OCI-LY7 (cell line): ENCODE measurements at places on chromosomes 1 and 21.

DNA sequence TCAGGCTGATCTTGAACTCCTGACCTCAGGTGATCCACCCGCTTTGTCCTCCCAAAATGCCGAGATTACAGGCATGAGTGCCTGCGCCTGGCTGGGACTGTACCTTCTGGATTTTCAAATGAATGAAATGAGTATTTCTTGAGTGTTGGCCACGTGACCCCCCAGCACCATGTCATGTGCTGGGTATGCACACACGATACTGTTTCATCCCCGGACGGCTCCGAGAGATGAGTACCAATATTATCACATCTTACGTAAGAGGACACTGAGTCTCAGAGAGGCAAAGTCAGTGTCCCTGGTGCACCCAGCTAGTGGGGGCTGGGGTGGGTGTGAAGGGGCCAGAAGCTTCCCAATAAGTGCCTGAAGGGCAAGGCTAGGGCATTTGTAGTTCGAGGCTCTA, 780 bp upstream of the CROCC start:
- DNase-seq: no peak

DNA sequence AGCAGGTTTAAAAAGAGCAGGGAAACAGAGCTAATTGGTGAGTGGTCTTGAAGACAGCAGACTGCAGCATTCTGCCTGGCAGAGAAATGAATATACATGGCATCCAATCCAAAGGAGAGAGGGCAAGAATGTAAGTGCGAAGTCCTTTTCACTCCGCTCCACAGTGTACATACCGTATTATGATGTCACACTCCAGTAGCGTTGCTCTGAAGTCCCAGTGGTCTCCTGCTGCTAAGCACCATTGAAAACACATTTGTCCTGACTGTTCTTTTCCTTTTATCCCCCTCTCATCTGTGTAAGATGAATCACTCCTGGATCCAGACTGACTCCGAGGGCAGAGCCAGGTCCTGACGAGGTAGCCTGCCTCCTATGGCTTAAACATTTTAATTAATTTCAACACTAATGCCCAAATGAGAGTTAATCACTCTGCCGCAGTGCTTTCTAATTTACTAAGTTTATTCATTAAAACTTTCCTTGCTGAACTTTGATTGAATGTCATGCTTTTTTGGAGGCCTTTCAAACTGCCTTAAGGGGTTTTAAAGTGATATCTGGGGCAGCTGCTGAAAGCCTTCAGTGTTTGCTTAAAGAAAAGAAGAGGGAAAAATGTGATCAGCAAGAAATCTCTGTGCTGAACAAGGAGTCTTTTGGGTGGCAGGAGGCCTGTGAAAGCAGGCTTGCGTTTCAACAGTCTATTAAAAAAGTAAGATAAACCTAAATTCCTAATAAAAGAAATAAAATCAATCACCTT, 227.2 kb downstream of the ATG4C start:
- DNase-seq: no peak

DNA sequence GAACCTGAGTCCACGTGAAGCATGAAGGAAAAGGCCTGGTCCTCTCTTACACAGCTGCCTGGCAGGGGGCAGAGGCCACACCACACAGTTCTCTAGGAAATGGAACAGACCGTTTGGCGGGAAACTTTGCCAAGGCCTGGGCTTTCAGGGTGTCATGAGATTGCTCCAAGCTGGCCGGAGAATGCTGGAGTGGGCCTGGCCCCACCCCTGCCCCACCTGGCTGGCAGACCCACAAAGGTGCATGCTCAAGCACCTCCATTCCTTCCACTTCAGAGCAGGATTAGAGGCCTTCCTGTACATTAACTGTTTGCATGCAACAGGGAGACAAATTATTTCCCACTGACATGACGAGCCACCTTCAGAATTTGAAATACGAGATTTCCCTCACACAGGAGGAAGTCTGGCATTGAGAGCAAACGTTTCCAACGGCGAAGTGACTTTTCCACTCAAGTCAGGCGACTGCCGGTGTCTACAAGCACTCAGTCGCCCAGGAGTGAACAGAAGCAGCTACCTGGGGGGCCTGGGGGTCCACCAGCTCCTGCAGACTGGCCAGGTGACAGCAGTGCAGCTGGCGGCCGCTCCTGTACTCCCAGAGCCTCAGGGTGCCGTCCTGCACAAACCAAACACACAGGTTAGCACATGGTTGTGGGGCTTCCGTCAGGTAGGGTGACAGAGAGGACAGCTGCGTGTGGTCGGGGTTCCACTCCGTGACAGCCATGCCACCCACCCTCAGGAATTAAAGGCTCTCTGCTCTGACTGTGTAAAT, 24.0 kb downstream of the WDR4 start:
- DNase-seq: no peak

GRCh38 chr1:192835116-192835515, 26.3 kb downstream of the RGS2 start:
- DNase-seq: no peak

- DNase-seq: no peak
These were observed 42.0 kb downstream of the LAMC1 start for GRCh38 chr1:183065168-183065706.

DNA sequence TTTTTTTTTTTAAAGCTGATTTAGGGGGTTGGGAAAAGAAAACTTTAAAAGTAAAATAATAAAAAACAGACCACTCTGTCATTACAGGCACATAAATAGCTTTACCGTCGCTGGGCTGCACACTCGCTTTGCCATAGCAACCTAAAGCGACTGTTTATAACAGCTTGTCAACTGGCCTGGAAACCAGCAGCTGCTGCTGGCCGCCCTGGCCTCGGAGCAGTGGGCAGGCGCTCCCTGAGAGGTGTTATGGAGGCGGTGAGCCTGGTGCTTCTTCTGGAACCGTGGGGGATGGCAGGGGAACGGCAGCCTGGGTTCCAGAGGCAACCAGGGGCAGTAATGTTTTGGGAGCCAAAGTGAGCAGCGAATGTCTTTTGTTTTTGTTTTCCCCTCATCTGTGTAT, 45.7 kb downstream of the ATP2B4 start:
- DNase-seq: no peak

- DNase-seq: peak; percentile 30
These were observed 5.5 kb upstream of the PLEKHM2 start for GRCh38 chr1:15678578-15678977.

- DNase-seq: peak; percentile 97
These were observed at the start of gene CNIH4 for GRCh38 chr1:224356685-224357625. CNIH4 (plus strand) TSS chr1:224356879; CDS start chr1:224356925, 46 bp downstream.

DNA sequence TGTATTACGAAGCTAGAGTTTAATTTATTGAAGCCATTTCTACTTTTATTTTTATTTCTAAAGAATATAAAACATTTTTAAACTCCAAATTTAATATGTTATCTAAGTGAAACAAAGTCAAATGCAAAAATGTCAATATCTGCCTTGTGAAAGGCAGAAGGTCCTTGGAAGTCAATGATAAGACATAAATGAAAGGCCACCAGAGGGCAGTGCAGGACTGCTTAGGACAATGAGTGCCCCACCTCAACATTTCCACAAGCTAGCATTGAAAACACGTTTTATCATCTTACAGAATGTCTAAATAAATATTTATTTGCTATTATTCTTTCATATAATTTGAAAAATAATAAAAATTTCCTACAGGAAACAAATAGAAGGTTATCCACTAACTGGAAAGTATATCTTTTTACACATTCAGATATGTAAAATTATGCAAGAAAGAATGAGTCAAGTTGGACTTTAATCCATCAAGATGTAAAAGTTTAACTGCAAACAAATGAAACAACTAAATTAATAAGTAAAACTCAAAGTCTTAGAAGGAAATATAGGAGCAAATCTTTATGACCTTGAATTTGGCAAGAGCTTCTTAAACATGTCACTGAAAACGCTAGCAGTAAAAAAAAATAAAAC, 140.1 kb upstream of the FMN2 start:
- peak; percentile 62 for DNase-seq

GRCh38 chr1:193846876-193847604, 660.6 kb upstream of the B3GALT2 start:
- no peak for DNase-seq
